ENCODE measurements at places on chromosomes 7 and 10.

DNA sequence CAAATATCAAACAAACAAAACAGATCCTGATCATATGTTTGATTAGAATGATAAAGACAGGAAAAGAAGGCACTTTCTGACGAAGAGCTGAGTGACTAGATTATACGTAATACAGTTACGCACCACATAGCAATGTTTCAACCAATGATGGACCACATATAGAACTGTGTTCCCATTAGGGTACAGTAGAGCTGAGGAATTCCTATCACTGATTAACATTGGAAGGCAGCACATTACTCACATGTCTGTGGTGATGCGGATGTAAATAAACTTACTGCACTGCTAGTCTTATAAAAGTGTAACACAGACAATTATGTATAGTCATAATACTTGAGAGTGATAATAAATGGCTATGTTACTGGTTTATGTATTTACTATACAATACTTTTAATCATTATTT lies 98.3 kb downstream of the PTN start:
- DNase-seq = no peak

DNA sequence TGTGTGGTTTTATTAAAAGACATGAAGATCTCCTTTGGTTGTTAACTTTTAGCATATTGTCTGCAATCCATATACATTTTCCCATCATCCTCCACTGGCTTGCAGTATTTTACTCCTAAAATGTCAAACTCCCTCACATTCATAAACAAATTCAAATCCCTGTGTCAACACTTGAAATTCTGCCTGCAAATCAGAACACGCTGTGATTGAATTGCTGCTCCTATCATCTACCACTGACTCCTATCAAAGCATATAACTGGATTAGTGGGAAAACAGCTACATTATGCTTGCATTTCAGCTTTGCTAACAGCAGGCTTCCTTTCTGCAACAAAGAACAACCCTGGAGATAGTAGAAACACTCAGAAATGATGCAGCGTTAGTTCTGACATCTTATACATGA lies 281.8 kb upstream of the HGF start:
- DNase-seq = no peak

- no peak for DNase-seq
Measured at GRCh38 chr10:5632446-5632845, 33.9 kb downstream of the ASB13 start.

GRCh38 chr7:88457320-88457719 lies 150.6 kb upstream of the STEAP4 start:
- DNase-seq = no peak

DNA sequence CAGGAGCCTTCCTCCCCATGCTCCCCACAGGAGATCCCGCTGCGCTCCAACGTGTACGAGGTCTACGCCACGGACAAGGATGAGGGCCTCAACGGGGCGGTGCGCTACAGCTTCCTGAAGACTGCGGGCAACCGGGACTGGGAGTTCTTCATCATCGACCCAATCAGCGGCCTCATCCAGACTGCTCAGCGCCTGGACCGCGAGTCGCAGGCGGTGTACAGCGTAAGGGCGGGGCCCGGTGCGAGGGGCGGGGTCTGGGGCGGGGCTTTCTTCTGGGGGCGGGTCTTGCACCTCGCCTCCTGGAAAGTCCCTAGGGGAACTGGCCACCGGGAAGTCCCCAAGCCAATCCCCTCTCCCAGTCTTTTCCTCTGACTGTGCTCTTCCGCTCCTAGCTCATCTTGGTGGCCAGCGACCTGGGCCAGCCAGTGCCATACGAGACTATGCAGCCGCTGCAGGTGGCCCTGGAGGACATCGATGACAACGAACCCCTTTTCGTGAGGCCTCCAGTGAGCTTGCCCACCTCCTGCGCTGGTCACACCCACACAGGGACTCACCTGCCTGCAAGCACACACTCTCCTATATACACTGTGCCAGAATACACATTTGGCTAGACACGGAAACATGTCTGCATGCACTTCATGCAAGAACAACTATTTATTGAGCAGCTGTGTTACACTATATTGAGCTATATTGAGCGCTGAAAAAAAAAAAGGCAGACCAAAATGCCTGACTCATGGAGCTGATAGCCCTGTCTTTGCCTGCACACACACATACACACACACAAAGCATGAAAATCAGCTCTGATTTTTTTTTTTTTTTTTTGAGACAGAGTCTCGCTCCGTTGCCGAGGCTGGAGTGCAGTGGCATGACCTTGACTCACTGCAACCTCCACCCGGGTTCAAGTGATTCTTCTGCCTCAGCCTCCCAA lies 32.7 kb upstream of the VSIR start:
- no peak for DNase-seq

DNA sequence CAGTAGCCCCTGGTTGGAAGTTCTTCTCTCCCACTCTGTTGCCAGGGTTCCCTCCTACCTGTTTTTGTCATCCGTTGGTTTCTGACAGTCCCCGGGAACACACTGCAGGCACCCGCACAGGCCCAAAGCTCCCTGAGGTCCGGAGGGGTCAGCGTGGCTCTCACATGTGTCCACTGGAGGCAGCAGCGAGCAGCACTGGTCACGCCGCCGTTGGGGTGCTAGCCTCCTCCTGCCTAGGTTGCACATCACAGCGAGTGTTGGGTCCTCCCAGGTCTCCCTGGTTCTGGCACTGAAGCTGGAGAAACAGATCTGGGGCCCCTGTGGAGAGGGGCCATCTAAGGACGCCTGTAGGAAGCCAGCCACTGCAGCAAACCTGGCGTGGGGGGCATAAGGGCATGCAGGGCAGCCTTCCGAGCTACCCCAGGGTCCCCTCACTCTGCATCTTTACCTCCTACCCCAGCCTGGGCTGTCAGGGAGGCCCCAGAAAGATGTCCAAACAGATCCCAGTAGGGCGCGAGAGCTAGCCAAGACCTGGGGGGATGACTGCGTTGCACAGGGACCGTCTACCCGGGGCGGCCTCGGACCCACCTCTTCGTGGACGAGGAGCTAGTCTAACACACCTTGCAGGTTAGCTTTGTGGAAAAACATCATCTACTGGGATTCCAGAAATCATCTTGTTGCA lies 28.9 kb downstream of the LRRC27 start:
- no peak for DNase-seq

- no peak for DNase-seq
Measured at GRCh38 chr10:23046027-23046426, 49.4 kb upstream of the MSRB2 start.

DNA sequence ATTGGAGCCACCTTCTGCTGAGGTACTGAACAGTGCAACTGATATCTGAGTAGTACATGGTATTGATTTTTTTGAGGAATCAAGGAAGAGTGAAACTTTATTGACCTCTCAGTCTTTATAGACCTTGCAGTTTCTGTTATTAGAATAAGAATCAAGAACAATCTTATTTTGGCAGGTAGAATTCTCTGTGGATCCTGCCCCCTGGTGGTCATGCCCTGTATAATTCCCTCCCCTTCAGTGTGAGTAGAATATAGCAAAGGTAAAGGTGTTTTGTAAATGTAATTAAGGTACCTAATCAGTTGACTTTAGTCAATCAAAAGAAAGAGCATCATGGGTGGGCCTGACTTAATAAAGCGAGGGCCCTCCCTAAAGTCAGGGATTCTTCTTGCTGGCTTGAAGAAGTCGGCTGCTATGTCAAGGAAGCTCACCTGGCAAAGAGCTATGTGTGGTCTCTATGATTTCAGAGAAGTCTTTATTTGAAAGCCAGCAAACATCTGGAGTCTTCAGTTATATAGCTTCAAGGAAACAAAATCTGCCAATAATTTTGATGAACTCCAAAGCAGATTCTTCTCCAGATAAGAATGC lies 142.8 kb downstream of the LSM5 start:
- no peak for DNase-seq

DNA sequence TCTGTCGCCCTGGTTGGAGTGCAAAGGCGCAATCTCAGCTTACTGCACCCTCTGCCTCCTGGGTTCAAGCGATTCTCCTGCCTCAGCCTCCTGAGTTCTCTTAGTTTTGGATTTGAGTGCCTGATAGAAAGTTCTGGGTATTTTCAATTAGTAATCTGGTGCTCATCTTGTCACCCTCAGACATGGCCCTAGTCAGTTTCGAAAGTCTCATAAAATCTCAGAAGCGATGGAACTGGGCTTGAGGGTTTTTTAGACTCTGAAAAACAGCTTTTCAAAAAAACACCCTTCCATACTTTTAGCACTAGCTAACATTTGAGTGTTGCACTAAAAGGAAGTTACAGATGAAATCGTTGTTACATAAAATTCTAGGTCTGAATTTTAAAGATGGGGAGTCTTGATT lies 9.4 kb upstream of the PIP4K2A start:
- no peak for DNase-seq

- DNase-seq = no peak
Measured at GRCh38 chr7:127918130-127918529, 113.1 kb downstream of the LRRC4 start.

DNA sequence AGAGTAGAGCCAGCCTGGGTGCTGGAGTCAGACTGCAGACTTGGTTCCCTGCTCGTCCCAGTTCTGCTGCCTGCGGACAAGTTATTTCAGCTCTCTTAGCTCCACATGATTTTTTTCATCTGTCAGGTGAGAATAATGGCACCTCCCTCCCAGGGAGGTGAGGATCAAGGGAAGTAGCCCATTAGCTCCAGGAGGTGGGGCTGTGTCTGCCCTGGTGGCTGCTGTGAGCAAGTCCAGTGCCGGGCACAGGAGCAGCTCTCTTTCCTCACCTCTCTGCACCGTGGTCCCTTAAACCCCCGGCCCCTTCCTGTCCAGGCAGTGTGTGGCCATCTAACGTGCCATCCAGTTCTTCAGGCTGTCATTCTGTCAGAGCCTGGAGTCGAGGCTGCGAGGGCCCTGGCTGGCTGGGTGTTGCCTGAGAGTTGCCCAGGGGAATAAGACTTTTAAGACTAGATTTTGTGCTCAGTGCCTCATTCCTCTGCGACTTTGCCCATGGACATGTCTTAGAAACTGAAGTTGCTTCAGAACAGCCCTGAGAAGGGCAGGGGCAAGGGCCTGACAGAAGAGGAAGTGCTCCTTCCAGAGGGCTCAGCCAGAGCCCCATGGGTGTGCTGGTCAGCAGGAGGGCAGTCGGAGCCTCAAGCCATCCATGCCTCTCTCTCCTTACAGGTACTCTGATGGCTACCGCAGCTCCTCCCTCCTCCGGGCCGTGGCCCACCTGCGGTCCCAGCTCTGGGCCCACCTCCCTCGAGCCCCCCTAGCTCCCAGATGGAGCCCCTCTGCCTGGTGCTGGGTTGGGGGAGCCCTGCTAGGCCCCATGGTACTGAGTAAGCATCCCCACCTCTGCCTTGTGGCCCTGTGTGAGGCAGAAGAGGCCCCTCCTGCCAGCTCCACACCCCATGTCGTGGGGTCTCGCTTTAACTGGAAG lies 5.0 kb downstream of the ABCB8 start:
- no peak for DNase-seq

DNA sequence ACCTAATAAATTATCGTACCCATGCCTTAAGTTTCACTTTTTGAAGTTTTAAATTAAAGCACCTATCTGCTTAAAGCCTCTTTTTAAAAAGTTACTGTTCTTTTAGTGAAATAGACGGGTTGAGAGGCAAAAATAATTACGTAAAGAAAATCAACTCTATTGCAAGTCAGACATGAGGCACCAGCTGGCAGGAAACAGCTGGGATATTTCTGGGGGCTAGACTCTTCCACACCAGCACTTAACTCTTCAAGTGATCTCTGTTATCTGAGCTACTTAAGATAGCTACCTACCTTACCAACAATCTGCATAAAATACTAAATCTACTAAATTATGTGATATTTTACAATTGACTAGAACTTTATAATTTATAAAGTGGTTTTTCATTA lies 35.8 kb downstream of the GBF1 start:
- no peak for DNase-seq

DNA sequence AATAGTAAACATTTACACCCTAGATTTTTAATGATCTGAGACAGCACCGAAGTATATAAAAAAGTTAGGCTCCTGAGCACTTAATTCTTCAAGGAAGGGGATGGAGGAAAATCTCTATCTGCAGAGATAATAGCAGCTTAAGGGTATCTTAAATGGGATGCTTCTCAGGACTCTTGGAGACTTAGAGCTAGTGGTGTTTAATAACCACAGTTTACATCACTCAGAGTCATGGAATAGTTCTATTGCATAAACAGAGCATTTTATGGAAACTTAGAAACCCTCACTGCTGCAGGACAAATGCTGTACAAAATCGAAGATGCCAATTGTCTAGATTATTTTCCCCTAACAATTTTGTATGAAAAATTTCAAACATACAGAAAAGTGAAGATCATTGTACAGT lies 398.9 kb upstream of the GALNT17 start:
- no peak for DNase-seq

GRCh38 chr7:97305589-97305988 lies 188.1 kb downstream of the SDHAF3 start:
- no peak for DNase-seq

GRCh38 chr10:1738950-1739349 lies 1.6 kb upstream of the ADARB2 start:
- no peak for DNase-seq

DNA sequence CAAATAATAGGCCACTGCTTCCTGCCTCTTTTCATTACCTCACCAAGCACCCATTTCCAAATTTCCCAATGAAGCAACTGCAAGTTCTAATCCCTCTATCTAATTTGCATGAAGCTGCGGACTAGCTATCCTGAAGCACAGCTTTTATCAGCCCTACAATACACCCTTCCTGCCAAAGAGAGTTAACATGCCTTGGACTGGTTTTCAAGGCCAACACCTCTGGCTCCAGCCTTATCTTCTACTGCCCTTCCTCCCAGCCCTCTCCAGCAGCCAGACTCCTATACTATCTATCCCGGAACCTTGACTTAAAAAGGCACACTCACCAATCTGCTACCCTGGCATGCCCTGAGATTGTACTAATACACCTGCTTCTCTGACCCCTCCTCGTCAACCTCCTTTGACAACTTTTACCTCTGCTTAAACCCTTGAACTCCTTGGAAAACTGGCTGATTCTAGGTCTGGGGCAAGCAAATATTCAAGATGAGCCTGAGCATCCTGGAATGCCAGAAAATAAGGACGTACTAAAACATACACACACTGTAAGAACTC lies 73.4 kb downstream of the SGMS1 start:
- no peak for DNase-seq

- no peak for DNase-seq
Measured at GRCh38 chr7:14834883-14835282, 67.7 kb downstream of the DGKB start.

DNA sequence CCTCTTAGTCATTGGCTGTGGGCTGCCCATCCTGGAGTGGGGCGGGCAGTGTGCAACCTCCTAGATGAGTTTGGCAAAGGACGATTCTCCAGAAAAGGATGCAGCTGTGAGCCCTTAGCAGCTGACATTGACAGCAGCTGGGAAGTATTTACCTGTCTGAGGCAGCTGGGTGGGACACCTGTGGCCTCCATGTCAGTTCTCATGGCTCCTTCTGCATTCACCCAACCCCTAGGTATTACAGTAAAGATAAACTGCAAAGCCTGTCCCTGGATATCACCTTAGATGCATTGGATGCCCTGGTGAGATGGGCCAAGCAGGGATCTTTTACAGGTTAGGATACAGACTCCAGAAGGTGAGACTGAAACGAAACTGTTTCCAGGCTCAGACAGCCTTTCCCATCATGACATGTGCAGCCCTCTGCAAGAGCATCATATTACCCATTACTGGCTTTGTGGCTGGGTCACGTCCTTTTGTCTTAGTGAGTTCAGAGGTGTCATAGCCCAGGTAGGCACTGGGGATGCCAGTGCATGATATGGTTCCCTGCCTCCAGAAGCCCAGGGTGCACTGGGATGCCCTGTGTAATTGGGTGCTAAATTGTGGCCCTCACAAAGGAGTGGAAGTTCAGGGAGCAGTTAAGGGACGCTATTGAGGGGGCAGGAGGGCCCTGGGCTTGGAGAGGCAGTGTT lies 28.9 kb downstream of the MINDY4 start:
- DNase-seq = no peak

- no peak for DNase-seq
Measured at GRCh38 chr10:3935141-3935540, 150.1 kb upstream of the KLF6 start.

All from nucleus accumbens (tissue), 56 donors.